ENCODE measurements at places on chromosomes 5 and 9. TPM values are rescaled to one million over a fixed set of nuclear protein-coding genes. Genes with fewer than 3 reads are reported as not detected.

DNA sequence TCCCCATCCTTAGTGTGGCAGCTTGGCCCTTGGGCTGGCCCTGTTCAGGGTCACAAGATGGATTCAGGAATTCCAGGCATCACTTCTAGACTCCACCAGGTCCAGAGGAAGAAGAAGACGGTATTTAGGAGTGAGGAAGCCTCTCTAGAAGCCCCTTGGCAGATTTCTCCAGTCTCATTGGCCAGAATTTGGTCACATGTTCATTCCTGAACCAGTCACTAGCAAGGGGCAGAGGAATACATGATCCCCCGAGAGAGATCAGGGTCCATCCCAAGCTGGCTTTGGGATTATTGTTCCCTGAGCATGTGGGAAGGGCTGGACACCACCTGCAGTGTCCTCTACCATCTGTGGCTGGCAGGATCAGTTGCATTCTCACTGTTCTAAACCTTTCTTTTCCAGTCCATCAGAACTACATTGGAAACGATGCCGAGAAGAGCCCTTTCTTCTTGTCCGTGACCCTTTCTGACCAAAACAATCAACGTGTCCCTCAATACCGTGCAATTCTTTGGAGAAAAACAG, 48.5 kb downstream of the GARNL3 start:
- no peak for DNase-seq

GRCh38 chr5:96004087-96004486, 42.4 kb upstream of the ELL2 start:
- no peak for DNase-seq

DNA sequence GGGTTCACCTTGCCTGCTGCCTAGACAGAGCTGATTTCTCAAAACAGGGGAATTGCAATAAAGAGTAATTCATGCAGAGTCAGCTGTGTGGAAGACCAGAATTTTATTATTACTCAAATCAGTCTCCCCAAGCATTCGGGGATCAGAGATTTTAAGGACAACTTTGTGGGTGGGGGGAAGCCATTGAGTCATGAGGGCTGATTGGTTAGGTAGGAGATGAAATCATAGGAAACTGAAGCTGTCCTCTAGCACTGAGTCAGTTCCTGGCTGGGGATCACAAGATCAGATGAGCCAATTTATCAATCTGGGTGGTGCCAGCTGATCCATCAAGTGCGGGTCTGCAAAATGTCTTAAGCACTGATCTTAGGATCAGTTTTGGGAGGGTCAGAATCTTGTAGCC, 159.1 kb upstream of the MAP1B start:
- no peak for DNase-seq

DNA sequence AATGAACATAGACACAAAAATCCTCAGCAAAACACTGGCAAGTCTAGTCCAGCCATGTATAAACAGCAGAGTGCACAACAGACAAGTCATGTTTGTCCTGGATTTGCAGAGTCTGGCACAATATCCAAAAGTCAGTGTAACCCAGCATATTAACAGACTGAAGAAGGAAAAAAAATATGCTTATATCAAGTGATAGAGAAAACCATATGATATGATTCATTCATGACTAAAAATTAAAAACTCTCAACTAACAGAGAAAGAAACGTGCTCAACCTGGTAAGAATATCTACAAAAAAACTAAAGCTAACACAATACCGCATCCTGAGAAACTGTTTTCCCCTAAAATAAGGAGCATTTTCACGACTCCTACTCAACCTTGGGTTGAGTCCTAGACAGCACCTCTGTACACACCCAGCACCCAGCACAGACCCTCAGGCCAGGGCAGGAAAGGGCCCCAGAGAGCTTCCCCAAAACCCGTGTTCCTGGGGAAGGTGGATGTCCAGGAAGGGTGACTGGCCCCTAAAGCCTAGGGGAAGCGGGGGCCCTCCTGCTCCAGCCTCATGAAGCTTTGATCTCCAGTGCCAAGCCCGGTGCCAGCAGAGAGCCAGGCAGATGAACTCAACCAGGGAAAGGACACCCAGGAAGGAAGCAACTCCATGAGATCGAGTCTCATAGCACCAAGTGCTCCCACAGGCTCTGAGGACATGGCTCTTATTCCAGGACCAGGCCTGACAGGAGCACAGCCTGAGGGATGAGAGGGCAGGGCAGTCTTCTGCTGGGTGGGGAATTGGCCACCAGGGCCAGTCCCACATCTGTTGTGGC, 38.9 kb downstream of the ADAMTS2 start:
- DNase-seq = no peak

GRCh38 chr9:78122631-78123030, 91.0 kb upstream of the GNAQ start:
- DNase-seq = no peak

- DNase-seq = no peak
Observed at GRCh38 chr9:115193777-115194176, 75.8 kb upstream of the TNC start.

- no peak for DNase-seq
Observed at GRCh38 chr5:129361441-129362025, 98.6 kb upstream of the ADAMTS19 start.

GRCh38 chr9:3760031-3760430, 234.2 kb upstream of the RFX3 start:
- no peak for DNase-seq

DNA sequence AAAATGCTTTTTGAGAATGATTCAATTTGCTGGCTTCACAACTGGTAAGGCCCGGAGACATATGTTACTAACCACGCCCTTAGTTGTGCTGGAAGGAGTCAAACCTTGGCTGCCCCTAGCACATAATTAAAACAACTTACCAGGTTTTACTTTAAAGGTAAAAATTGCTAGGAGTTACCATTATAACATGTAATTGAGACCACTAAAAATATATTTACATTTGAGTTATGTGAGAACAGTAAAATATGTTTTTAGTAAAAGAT, 435.6 kb upstream of the CDH9 start:
- DNase-seq = no peak

GRCh38 chr5:148584103-148584502, 70.2 kb downstream of the HTR4 start:
- no peak for DNase-seq

- DNase-seq = peak; percentile 73
Observed at GRCh38 chr5:127988146-127988760, 95.3 kb upstream of the SLC12A2 start.

RNF180 gene
- 7.8 TPM for total RNA-seq

ZNF483 gene
- total RNA-seq = 4.8 TPM

PIP5KL1 gene
- total RNA-seq = 7.8 TPM

OSMR gene
- total RNA-seq = 82.4 TPM

FAXDC2 gene
- 0.39 TPM for total RNA-seq

MRPL50 gene
- total RNA-seq = 7.2 TPM

Data from Panc1 (cell line).